ENCODE measurements at places on chromosomes 16 and 17.

DNA sequence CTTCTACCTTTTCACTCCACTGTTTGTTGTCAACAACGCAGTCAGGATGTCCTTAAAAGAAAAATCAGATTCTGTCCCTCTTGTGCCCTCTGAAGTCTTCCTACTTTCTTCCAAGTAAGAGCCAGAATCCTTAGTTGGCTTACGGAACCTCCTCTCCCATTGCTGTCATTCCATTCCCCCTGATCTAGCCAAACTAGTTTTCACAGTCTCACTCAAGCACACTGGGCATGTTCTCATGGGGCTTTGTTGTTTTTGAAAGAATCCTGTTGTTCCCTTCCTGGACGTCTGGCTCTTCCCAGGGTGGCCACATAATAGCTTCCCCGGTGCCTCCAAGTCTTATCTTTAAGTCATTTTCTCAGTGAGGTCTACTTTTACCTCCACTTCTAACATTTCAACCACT, 158.6 kb upstream of the ELAC2 start:
- DNase-seq, result no peak

- no peak for DNase-seq
Measured at GRCh38 chr16:21565507-21565860, 33.9 kb upstream of the METTL9 start.

DNA sequence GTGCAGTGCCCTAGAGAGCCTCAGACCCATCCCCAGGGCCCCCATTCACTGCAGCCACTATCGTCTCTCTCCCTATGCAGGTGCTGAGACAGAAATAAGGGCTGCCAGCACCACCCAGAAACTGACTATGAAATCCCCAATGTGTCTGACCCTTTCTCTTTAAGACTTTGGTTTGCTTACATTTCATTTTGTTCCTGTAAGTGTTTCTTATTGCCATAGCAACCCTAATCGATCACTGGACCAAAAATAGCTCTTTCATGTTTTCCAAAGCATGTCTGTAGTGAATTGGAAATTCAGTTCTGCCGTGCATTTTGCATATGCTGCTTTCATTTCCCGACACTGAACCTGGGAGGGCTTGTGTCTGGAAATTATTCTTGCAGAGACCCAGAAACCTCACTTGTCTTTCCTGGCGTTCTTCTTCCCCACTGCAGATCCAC, 148.7 kb upstream of the NOL11 start:
- DNase-seq, result no peak

- DNase-seq, result no peak
Measured at GRCh38 chr17:27226611-27227230, 67.2 kb upstream of the WSB1 start.

GRCh38 chr16:16127469-16128116, 95.7 kb downstream of the ABCC6 start:
- peak; percentile 56 for DNase-seq

DNA sequence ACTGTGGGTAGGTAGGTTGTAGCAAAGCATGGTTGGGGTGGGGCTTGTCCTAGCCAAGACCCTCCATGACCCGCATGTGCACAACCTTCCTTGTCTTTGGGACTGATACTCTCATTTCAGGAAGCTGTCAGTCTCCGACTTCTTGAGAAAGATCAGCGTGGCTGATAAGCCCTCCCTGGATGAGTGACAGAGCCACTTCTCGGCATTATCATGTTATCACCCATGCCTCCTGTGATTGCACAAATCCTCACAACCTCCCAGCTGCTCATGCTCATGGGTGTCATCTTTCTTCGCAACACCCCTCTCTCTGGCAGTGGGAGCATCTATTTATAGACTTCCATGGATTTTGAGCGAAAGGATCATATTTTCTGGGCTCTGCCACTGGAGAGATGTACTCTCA, 314.2 kb downstream of the FOXL1 start:
- no peak for DNase-seq

GRCh38 chr17:81601525-81602120, 35.3 kb downstream of the NPLOC4 start:
- DNase-seq, result peak; percentile 44

DNA sequence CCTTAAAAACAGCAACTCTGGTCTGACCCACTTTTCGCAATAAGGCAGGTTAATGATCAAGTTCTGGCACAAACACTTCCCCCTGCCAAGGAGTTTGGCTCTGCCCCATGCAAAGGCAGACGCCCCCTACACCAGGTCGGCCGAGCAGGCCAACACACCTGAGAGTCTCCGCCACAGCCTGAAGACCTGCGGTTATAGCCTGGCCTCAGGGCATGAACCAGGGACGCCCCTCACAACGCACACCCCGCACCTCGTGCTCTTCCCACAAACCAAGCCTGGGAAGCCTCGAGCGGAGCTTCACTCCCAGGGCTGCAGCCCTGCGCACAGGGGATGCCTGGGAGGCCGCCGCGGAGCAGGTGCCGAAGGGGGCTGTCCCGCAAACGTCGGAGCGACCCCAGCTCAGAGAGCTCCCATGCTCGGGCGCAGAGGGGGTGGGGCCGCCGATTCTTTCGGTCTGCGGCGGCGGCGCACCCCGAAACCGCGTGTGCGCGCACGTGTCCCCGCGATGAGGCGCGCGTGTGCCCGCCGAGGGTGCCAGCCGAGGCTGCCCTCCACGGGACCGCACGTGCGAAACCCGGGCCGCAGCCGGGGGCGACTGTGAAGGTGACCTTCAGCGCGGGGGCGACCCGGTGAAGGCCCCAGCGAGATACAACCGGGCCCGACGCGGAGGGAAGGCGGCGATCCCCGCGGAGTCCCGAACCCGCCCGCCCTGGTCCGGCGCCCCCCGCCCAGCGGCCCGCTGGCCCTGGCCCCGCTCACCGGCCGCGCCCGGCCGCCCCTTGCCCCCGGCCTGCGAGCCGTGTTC, 559 bp downstream of the CLUH start:
- peak; percentile 30 for DNase-seq

- no peak for DNase-seq
Measured at GRCh38 chr17:43732958-43733357, 25.6 kb downstream of the SOST start.

- DNase-seq, result peak; percentile 31
Measured at GRCh38 chr16:71467810-71468209, 5.8 kb upstream of the ZNF23 start.

DNA sequence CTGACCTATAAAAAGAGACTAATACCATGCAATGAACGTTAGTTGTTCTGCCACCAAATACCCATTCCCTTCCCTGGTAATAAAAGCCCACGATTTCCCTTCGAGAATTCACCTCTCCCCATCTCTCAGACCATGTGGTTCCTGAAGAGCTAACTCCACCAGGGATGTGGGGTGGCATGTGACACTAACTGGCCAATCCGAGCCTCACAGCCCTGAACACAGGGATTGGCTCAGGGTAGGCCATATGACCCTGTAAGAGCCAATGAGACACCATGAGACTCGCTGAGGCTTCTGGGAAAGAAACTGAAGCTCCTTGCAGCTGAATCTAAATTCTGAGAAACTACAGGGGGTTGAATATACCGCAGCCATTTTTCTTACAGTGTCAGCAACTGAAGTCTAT, 21.1 kb downstream of the HELZ start:
- DNase-seq, result no peak

DNA sequence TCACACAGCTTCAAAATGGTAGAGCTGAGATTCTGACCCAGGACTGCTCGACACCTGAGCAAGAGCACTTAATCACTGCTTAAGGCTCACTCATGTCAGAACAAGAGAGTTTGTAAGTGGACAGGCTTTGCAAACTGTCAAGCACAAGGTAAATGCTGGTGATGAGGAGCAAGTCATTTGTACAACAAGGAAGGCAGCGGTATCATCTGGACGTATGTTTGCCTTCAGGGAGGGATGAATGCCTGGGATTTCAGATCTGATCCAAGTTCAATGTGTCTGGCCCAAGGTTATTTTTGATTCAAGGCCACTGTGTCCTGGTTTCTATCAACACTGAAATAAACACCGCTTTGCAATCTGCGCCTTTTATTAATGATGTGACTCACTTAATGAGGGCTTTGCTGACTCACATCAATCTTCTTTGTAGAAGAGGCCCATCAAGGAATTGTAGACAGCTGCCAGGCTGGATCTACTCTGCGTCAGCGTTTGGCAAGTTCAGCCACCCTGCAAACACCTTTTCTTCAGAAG, 174.4 kb upstream of the HS3ST3A1 start:
- DNase-seq, result no peak

GRCh38 chr17:81839301-81839700, 4.5 kb upstream of the PPP1R27 start:
- no peak for DNase-seq

- DNase-seq, result no peak
Measured at GRCh38 chr17:75909812-75910274, 5.2 kb upstream of the MRPL38 start.

- no peak for DNase-seq
Measured at GRCh38 chr16:4263504-4264436, 9.1 kb downstream of the TFAP4 start.

GRCh38 chr16:88734361-88734728, 28.0 kb downstream of the CTU2 start:
- DNase-seq, result no peak

DNA sequence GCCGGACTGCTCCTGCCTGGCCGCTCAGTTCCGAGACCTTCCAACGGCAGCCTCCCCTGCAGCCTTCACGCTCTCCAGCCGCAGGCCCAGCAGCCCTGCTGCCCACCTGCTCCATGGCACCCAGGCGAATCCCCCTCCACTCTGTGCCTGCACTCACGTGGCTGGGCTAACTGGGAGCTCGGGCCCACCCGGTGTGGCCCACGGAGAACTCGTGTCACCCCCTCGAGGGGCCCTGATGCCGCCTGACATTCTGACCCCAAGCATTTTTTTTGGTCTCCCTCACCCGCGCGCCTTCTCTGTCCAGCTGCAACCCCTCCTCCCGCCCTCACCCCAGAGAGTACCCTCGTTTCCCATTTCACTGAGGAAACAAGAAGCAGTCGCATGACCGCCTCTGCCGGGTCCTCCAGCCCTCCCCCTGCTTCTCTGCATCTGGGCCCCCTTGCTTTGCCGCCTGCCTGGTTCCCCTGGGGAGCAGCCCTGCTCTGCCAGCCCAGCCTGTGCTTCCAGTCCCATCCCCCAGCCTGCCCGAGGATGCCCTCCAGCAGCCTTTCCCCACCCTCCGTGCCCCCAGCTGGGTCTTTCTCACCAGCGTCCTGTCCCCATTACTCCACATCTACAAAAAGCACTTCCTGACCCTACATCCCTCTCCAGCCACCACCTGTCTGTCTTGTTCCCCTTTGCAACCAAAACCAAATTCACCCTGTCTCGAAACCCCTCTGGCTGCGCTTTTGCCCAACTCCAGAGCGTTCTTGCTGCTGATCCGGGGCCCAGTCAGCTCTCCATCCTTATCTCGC, 146.4 kb upstream of the CHMP6 start:
- DNase-seq, result no peak

DNA sequence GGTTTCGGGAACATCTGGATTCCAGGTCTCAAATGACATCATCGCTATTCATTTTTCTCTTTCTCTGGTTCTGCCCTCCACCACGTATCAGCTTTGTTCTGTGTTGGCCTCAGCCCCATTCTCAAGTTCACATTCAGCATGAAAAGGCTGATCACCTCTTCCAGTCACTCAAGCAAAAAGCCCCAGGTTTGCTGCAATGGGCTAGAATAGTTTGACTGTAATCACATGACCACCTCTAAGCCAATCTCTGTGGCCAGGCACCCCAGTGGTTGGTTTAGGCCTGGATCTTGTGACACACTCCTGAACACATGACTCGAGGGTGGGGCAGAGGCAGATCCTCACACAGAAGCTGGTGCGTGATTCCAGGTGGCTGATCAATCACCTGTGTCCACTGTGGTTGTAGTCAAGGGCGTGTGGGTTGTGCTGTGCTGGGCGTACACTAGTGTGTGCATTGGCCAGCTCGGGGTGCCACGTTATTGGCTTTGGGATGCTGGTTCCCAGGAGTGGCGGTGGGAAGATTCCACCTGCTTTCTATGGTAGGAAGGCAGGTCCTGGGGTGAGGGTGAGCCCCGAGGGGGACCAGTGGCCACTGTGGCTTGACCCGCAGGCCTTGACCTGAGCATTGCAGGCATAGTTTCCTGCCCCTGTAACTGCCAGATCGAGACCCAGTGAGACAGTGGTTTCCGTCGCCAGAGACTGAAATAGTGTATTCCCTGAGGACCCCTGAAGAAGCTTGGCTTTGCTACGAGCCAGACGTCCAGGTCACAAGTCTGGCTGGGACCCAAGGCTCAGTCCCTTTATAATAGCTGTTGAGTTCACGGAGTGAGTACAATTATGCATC, 12.0 kb downstream of the EEF2K start:
- DNase-seq, result no peak

GRCh38 chr17:70493277-70493874, 324.0 kb downstream of the KCNJ2 start:
- no peak for DNase-seq

DNA sequence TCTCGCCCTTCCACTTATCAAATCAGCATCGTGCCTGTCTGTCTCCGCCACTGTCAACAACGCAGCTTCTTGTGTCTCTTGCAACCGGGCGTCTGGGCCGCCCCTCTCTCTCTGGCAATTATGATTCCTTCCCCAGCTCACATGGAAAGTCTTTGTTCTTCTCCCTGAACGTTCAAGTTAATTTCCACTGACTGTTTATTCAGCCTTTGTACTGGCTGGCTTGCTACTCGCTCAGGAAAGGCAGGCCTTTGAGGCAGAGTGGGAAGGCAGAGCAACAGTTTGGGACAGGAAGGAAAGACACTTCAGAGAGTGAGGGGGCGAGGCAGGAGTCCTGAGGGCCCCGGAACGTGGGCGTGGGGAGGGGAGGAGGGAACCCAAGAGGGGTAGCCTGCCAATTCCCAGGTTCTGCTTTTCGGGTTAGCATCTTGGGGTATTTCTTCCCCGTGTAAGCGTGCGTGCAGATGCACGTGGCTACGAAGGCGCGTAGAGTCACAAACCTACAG, 50.8 kb downstream of the AKAP1 start:
- no peak for DNase-seq

- DNase-seq, result no peak
Measured at GRCh38 chr17:51036084-51036483, 84.6 kb downstream of the SPAG9 start.

GRCh38 chr17:71821511-71821910, 299.3 kb upstream of the SOX9 start:
- no peak for DNase-seq

- DNase-seq, result no peak
Measured at GRCh38 chr16:47851146-47851545, 304.6 kb downstream of the ABCC12 start.

GRCh38 chr17:34584805-34585416, 5.5 kb downstream of the TMEM132E start:
- DNase-seq, result no peak

GRCh38 chr17:81509972-81510784, 2.4 kb downstream of the ACTG1 start:
- no peak for DNase-seq

DNA sequence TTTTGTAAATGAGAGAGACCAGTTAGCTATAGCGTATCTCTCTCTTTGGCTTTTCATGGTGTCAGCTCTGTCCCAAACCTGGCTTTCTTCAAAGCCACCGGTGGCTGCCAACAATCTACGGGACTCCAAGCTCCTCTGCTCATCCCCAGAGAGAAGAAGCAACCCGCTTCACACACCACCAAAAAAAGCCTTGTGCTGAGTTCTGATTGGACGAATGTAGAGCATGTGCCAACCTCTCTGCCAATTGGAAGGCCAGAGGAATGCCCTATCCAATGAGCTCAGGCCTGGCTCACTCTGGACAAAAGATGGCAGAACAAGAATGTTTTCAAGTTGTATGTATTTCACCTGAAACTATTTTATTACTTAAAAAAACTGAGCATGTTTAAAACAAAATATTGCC, 202.4 kb downstream of the C16orf95 start:
- no peak for DNase-seq
